ENCODE measurements at places on chromosomes 16 and 17. TPM values are rescaled to one million over a fixed set of nuclear protein-coding genes. Genes with fewer than 3 reads are reported as not detected.
A peak's percentile ranks its signal among the peaks of the same experiment; 100 is the strongest.

Gene PPP1R1B
- 1.2 TPM for total RNA-seq

DNA sequence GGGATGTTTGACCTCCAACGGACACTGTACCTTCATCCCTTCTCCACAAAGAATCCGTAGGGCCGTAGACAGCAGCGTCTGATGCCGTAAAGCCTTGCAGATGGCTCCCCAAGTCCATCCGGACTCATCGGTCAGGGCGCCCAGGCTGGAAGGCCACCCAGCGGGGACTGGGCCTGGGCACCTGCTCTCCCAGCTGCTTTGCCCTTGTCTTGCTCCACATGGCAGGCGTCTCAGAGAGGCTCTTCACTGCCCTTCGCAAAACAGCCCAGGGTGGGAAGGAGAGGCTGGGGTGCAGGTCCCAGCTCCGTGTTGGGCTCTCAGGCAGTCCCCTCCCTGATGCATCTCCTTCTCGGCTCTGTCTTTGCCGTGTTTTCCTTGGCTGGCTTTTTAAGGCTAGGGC, 6.2 kb upstream of the RPTOR start:
- DNase-seq: no peak

DNA sequence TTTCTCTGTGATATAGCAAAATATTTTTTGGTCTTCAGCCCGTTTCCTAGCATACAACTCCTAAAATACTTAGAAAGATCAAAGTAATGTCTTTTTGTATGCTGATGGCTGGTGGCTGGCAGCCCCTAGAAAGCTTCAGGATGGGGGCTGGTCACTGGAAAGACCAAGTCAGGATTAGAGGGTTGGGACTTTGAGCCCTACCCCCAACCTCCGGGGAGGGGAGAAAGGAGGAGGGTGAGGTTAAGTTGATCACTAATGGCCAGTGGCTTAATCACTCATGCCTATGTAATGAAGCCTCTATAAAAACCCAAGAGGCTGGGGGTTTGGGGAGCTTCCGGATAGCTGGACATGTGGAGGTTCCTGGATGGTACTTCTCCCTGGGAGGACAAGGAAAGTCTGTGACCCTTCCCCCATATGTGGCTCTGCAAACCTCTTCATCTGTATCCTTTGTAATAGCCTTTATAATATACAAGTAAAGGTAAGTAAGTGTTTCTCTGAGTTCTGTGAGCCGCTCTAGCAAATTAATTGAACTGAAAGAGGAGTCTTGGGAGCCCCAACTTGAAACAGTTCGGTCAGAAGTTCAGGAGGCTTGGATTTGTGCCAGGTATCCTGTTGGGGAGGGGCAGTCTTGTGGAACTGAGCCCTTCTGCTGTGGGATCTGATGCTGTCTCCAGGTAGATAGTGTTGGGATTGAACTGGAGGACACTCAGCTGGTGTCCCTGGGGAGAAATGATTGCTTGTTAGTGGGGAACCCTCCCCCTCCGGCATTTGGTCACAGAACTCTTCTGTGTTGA, 3.5 kb downstream of the SLC7A6 start:
- peak; percentile 70 for DNase-seq

Gene IRX3
- total RNA-seq: 9.5 TPM

DNA sequence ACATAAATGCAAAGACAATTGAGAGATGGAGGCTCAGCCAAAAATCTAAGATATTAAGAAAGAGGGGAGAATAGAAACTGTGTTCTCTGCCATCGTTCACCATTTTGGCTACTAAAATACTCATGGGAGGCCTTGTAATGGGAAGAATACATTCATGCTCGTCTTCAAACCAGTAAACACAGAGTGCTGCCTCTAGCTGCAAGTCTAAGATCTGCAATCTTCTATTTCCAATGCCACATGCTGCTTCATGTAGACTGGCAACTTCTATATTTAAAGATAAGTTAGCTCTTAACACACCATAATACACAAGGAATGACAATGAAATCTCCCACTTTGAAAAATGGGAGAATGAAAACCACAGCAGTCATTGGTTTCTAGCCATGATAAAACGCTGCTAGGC, 387.3 kb downstream of the HS3ST3B1 start:
- DNase-seq: no peak

DNA sequence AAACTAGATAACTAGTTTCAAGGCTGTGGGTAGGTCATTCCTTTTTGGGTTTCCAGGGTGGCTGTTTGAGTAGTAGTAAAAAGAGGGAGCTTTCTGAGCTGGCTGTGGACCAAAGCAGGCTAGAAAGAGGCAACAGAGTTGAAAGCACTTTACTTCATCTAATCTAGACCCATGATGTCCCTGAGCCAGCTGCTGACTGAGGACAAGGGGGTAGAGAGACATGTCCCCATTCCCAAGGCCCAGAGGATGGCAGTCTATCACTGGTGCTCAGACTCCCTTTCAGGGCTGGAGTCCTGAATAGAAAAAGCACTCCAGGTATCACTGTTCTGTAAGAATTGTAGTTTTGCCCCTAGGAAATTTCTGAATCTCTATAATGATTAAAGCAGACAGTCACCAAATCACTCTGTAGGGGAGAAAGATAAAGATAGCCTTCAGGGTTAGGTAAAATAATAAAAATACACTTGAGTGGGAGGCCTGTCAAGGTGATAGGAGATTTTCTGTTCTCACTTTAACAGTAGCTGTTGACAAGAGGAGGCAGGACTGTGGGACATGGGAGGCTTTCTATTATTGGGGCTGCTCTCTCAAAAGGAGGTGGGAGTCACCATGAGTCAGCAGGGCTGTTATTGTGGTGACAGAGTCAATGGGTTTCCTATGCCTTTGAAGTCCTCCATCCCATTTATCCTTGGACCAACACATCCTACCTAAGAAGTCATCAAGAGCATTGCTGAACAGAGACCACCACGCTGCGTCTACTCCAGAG, 190.2 kb upstream of the MPHOSPH6 start:
- DNase-seq: no peak

DNA sequence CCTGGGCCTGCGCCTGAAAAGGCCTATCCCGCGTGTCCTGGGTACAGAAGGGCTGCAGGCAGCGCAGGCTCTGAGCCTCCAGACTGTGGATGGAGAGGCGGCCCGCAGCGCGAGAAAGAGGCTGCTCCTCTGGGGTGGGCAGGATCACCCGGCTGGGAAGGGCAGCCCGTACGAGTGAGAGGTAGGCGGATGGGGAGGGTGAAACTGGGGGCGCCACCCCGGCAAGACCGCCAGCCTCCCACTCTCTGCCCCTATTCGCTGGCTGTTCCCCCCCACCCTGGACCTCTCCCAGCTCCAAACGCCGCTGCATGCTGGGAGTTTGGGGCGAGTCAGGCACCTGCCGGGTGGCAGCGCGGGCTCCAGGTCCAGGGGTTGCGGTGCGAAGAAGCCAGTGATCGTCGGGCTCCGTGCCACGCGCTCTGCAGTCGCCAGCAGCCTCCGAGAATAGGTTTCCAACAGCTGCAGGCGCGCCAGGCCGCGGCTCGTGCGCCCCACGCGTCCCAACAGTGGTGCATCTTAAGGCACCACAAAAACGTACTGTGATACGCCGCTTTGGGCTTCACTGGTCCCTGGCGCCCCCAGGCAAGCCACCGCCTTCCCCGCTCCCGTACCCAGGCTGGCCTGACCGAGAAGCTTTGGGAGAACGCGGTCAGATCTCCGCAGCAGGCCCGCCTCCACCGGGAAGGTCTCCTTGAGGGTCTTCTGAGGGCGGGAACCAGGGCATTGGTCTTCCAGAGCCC, 1.1 kb downstream of the NOXO1 start:
- DNase-seq: no peak

DNA sequence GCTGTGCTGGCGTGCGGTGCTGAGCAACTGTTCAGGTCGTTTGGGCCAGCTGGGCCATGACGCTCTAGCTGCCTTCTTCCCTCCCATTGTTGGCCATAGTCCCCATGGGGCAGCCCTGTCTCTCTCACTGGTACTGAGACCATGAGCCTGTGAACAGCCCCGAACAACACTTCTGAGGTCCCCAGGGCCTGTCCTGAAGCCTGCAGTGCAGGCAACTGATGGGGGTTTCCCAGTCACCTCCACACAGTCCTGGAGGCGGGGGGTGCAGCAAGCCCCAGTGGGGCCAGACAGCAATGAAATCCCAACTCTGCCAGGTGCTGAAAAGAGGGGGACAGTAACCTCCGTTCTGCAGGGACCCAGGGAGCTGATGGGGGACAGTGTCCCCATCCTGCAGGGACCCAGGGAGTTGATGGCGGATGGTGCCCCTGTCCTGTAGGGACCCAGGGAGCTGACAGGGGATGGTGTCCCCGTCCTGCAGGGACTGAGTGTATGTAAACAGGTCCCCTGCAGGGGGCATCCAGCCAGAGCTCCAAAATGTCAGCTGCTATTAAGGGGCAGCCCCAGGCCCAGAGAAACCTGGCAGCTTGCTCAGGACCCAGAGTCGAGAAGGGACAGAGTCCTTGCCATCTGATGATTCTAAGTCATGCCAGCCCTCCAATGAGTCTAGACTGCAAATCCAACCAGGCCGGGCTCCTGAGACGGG, 30.4 kb downstream of the ENGASE start:
- DNase-seq: no peak

DNA sequence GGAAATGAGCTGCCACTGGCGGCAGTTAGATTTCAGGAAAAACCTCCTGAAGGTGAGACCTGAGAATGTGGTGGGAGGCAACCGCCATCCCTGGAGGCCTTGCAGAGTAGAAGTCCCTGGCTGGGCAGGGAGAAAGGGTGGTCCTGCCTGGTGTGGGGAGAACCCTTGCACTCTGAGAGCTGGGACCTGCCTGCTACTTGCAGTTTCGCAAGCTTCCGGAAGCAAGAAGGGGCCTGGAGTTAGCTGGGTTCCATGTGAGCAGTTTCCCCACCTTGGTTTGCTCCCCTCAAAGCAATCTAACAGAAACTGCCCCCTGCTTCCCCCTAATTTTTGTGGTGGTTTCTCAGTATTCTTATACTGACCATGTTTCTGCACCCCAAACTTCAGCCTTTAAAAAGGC, 6.5 kb downstream of the ZNF629 start:
- DNase-seq: no peak
